ENCODE measurements at places on chromosomes 11 and 22.

DNA sequence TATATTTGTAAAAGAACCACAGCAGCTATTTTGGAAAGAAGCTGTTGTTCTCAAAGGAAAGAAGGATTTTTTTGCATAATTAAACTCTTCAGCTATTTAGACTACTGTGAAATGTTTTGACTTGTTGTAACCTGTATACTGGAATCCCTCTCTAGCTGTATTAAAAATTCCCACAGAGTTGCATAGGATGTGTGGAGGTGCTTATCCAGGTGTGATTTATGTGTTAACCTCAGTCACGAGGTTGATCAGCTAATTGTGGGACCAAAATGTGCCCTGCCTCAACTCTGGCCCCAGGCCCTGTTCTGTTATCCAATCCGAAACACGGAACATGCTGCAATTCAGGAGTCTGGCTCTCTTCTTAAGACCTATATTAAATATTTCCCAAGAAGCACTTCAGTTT, 70.1 kb downstream of the LIF start:
- no peaks in the 10 kb centered on the region for H3K27me3 ChIP-seq
- H3K27ac ChIP-seq, result no peak overlapping the region
- H3K4me1 ChIP-seq, result peaks cover 13% of the 10 kb centered on the region

- H3K4me1 ChIP-seq, result no peaks in the 10 kb centered on the region
- H3K27ac ChIP-seq, result no peak overlapping the region
- no peak overlapping the region for H3K4me3 ChIP-seq
- H3K36me3 ChIP-seq, result no peaks in the 10 kb centered on the region
- H3K27me3 ChIP-seq, result no peaks in the 10 kb centered on the region
Observed at GRCh38 chr22:30479981-30480380, 8.2 kb upstream of the SEC14L3 start.

- DNase-seq, result no peak
- no peak overlapping the region for H3K27ac ChIP-seq
- H3K4me3 ChIP-seq, result no peak overlapping the region
- H3K27me3 ChIP-seq, result no peaks in the 10 kb centered on the region
Observed at GRCh38 chr11:92552942-92553341, 328.3 kb downstream of the FAT3 start.

DNA sequence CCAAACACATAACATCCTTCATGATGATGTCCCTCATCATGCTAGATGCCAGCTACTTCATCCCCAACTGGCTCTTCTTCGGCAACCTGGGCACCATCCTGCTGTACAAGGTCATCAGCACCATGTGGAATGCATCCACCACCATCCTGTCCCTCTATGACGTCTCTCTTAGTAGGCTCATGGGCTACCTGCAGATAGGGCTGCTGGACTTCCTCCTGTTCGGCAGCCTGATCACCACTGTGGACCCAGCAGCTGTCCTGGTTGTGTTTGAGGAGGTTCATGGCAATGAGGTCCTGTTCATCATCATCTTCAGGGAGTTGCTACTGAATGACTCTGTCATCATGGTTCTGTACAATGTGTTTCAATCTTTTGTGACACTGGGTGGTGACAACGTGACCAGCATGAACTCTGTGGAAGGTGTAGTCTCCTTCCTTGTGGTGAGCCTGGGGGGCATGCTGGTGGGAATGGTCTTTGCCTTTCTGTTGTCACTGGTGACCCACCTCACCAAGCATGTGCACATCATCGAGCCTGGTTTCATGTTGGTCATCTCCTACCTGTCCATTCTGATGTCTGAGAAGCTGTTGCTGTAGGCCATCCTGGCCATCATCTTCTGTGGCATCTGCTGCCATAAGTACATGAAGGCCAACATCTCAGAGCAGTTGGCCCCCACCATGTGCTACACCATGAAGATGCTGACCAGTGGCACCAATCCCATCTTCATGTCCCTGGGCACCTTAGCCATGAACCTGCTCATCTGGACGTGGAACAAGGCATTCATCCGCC, 120.7 kb upstream of the SERPIND1 start:
- no peaks in the 10 kb centered on the region for H3K36me3 ChIP-seq
- no peak overlapping the region for H3K4me3 ChIP-seq
- H3K27ac ChIP-seq, result no peak overlapping the region

DNA sequence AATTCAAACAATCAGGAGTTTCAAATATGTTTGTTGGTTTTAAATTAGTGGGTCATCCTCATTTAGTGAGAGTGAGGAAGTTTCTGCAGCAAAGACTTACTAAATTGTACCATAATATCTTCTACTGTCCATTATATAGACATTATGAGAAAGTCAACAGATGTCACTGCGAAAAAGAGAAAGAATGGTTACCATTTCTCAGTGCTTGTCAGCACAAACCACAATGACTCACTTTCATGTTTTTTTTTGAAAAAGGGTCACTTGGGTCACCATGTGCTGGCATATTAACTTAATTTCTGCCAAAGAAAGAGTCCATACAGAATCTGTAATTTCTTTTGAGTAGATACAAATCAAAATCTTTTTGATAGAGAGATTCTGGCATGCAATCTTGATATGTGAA, 924.6 kb upstream of the FAT3 start:
- H3K27ac ChIP-seq, result no peak overlapping the region
- no peak overlapping the region for H3K4me3 ChIP-seq
- no peaks in the 10 kb centered on the region for H3K27me3 ChIP-seq
- H3K4me1 ChIP-seq, result no peaks in the 10 kb centered on the region

DNA sequence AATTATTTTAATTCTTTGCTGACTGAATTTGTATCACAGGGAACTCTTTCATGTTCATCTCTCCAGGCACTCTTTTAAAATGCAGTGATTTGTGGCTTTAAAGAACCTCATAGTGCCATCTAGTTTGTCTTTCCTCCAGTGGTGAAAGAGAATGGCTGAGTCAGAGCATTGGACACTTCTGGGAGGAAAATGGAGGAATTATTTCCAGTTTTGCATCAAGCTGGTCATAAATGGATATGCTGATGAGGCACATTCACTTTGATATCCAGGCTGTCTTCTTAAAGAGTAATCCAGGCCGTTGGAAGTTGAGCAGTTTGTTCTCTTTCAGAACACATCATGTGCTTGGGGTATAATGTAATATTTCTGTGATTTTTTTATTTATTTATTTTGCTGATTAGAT, 273.7 kb downstream of the DDX10 start:
- no peaks in the 10 kb centered on the region for H3K27me3 ChIP-seq
- DNase-seq, result no peak
- peaks cover 9% of the 10 kb centered on the region for H3K4me1 ChIP-seq
- no peaks in the 10 kb centered on the region for H3K36me3 ChIP-seq

DNA sequence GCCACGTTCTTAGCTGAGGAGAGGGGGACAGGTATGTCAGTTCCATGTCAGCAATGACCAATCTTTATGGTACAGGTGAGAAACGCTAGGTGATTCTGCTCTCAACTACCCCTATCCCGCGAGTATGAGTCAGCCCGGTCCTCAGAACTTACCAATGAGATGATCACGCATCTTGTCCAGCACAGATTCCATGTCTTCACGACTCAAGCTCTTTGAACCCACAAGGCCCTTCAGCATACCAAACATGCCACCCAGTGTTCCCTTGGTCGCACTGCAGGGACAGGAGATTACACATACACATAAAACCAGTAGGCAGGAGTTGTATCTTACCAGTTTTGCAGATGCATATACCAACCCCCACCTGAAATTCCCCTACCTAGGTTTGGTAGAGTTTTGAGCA, 2.9 kb downstream of the SRPRA start:
- DNase-seq, result no peak
- no peak overlapping the region for H3K4me3 ChIP-seq
- H3K27ac ChIP-seq, result no peak overlapping the region
- peaks cover 10% of the 10 kb centered on the region for H3K4me1 ChIP-seq
- H3K36me3 ChIP-seq, result peaks cover 59% of the 10 kb centered on the region

DNA sequence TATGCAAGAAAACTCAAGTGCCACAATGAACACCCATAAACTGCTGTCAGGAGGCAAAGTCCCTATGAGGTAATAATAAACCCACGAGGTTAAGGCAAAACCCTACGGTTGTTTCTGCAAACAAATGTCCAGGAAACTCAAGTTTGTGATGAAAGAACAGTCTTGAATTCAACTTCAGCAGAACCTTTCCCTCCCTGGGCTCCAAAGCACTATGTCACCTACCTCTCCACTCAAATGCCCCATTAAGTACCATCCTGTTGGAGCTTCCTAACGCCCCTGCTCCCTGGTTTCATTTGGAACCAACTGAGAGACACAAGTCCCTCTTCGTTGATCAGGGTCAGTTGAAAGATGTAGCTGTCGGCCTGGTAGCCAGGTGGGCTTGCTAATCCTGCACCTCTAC, 2.6 kb upstream of the C11orf91 start:
- H3K4me3 ChIP-seq, result no peak overlapping the region
- peaks cover 15% of the 10 kb centered on the region for H3K27me3 ChIP-seq
- peaks cover 14% of the 10 kb centered on the region for H3K36me3 ChIP-seq
- no peak for DNase-seq

DNA sequence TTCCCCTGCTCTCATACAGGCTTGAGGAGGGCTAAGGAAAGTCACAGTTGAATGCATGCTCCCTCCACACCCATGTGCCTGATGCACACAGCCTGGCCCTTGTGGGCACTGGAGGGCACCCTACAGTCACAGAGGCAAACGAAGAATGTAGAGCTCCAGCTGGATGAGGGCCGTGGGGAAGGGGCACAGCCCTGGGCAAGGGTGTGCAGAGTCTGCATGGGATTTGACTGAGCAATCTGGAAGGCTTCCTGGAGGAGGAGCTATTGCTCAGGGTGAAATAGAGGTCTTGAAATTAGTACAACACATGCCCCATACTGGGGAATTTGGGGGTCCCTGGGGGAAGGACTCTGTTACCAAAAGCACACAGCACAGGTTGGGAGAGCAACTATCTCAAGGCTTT, 64.0 kb downstream of the KCNQ1 start:
- H3K36me3 ChIP-seq, result no peaks in the 10 kb centered on the region
- H3K4me3 ChIP-seq, result no peak overlapping the region
- H3K4me1 ChIP-seq, result no peaks in the 10 kb centered on the region
- H3K27ac ChIP-seq, result no peak overlapping the region

DNA sequence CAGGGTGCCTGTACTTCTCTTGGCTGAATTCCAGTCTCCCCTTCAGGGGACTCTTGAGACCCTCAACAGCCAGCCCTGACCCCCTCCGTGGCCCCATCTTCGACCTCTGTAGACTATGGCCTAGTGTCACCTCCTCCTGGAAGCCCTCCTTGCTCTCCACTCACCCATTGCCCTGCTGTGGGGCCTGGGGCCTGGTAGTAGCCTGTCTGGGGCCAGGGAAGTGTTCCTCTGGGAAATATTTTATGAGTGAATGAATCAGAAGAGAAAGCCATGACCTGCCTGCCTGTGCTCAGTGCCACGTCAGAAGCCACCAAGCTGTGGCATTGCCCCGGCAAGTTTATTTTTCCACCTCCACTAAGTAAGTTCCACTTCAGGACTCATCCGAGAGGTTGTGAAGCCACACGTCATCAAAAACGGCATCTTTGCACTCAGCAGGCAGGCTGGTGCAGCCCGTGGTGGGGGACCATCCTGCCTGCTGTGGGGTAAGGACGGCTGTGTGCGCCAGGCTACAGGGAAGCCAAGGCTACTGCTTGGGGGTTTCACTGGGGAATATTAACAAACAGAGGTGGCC, 59.6 kb upstream of the PPARA start:
- H3K4me1 ChIP-seq, result no peaks in the 10 kb centered on the region
- H3K27ac ChIP-seq, result no peak overlapping the region
- no peak for DNase-seq
- no peaks in the 10 kb centered on the region for H3K27me3 ChIP-seq

DNA sequence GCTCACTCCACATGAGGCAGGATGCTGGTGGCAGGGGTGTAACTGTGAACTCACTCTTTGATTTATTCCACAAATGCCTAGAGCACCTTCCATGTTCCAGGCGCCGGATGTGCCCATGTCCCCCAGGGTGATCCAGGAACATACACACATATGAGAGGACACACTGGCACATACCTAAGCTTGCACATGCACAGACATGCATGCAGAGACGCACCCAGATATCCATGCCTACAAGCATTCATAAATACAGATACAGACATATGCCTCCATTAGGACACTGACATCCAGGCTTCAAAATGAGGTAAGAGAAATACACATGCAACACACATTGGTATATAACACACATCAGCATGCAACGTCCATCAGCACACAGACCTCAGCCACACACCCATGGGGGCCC, 4.5 kb downstream of the OSM start:
- H3K27me3 ChIP-seq, result peaks cover 2% of the 10 kb centered on the region
- H3K27ac ChIP-seq, result no peak overlapping the region
- peaks cover 18% of the 10 kb centered on the region for H3K4me1 ChIP-seq
- DNase-seq, result no peak
